ENCODE measurements at places on chromosomes 1 and 21.

DNA sequence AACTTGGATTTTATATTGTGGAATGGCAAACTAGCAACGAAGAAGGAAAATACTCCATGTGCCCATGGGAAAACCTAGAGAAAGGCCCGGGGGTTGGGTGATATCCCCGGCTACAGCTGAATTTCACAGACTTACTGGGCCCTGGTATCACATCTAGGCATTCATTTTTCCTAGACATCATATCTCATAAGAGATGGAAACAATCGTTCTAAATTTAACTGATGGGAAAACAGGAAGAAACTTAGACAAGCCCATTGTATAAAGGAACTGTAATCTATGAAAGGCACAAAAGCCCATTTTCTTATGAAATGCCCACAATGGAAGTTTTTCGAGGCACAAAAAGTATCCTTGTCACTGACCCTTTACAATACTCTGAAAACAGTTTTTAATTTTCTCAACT, 407.9 kb upstream of the LYPLAL1 start:
- no peak for DNase-seq

DNA sequence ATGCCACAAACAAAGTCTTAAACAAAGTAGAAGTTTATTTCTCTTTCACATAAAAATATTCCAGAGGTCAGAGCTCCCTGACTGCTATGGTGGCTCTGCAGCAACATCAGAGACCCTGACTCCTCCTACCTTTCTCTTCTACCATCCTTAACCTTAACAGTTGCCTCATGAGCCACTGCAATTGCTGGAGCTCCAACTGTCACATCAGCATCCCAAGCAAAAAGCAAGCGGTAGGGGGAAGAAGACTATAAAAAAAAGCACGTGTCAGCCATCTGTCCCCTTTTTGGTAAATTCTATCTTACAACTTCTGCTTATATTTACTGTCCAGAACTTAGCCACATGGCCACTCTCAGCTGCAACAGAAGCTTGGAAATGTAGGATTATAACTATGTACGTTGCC, 21.8 kb upstream of the H6PD start:
- no peak for DNase-seq

- peak; percentile 11 for DNase-seq
These were observed 929 bp upstream of the FOXJ3 start for GRCh38 chr1:42335809-42336518.

DNA sequence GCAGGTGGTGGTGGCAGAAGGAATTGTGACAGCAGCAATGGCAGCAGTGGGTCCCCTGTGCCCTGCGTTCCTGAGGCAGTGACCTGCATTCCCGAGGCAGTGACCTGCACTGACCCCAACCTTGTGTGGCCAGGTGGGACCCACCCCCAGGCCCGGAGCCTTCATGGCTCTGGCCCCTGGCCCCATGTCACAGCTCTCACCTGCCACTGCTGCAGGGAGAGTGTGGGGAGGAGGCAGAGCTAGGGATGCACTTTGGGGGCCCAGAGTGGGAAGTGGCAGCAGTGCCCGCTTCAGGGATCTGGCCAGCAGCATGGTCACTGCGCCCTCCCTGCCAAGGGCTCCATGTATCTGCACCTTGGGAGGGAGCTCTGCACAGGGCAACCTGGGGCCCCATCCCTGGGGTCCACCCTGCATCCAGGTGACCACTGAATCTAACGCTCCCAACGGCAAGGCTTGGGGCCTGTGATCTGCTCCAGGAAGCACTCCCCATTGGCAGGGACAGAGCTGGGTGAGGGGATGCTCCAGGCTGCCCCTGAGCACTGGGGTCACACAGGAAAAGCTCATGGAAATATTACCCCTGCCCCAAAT, 618.6 kb downstream of the RWDD3 start:
- DNase-seq: no peak

- DNase-seq: no peak
These were observed 89.1 kb downstream of the SSBP3 start for GRCh38 chr1:54317084-54317483.

GRCh38 chr1:231057410-231057809, 17.4 kb upstream of the FAM89A start:
- DNase-seq: no peak

DNA sequence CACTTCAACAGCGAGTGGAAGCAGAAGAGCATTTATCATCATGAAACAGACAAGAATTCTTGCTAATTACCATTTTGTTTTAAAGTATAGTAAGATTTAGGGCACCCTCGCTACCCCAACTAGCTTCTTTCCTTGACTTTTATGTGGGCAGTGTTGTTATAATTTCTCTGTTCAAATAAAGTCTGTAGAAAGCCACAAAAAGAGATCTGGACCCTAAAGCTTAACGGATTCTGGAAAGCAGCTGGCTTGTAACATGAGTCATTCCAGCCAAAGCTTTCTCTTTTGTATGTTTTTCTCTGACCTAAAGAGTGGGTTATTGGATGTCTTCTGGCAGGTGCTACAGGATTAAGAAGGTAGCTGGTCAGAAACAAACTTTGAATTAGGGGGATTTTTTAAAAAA, 37.4 kb downstream of the RUNX1 start:
- peak; percentile 86 for DNase-seq

- DNase-seq: no peak
These were observed 75.4 kb downstream of the CACHD1 start for GRCh38 chr1:64545118-64545843.

DNA sequence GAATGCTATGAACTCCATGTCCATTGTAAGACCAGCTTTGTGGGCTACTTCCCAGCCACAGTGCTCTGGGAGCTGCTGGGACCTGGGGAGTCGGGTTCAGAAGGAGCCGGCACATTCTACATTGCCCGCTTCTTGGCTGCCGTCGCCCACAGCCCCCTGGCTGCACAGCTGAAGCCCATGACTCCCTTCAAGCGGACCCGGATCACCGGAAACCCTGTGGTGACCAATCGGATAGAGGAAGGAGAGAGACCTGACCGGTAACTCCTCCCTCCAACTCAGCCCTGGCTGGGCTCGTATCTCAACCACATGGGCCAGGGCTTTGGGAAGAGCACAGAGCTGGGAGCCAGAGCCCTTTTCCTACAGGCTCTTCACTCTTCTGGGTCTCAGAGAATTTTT, 15.4 kb downstream of the MOV10 start:
- no peak for DNase-seq

DNA sequence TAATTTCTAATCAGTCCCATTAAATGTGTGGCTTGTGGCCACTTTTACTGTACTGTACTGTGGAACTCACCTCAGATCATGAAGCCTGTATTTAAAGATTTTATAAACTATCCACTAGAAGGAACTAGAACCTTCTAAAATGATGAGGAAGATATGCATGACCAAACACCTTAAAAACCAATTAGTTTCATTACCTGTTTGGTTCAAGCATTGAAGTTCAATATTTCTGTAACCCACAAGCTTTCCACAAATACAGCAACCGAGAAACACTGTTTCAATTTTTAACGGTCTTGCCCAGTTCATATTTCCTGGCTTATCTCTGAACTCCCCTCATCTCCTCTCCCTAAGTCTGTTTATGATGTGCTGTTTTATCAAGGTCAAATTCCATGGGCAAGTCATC, 264.3 kb upstream of the PLD5 start:
- DNase-seq: peak; percentile 17

GRCh38 chr1:162271972-162272371, 104.7 kb downstream of the SPATA46 start:
- DNase-seq: no peak

GRCh38 chr1:14663773-14664172, 65.3 kb downstream of the KAZN start:
- DNase-seq: no peak

DNA sequence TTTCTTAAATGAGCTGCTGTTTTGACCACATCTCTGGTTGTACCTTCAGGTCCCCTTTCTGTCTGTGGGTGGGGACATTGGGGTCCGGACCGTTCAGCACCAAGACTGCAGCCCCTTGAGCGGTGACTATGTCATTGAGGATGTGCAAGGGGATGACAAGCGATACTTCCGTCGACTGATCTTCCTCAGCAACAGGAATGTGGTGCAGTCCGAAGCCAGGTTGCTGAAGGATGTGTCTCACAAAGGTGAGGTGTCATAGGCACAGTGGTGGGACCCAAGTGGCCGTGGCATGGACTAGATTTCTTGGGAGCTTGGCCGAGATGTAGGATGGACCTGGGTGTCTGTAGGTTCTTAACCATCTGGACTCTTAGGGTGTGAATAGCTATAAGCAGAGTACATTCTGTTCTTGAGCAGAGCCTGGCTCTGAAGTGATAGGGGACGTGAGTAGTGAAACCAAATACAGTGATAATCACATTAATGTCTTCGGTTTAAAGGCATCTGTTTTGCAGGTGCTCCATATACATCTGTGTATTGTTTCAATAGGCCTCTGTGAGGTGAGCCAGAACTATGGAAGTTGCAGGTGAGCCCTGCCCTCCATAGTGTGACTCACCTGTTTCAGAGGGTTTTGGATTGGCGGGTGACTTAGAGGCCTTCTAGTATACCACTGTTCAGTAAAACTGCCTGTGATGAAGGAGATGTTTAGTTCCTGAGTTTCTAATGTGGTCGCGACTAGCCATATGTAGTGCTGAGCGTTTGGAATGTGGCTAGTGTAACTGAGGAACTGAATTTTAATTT, 6.4 kb downstream of the METTL13 start:
- DNase-seq: no peak

- DNase-seq: no peak
These were observed 23.6 kb upstream of the TMEM51 start for GRCh38 chr1:15129944-15130343.

DNA sequence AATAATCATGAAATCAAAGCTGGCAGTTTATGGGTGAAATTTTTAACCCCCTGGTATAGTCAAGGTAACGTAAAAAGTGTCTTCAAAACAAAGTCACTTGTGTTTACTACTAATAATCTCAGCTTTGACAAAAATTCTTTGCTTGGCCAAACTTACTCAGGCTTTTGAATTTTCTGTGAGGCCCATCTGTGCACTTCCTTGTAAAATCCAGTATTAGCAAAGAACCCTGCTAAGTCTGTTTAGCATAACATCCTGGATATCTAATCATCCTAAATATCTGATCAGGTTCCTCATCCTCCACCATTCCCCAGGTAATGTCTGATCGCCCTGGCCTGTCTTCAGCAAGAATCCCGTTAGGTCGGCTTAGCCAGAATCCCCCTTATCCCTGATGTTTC, 3.0 kb downstream of the LYST start:
- DNase-seq: no peak

DNA sequence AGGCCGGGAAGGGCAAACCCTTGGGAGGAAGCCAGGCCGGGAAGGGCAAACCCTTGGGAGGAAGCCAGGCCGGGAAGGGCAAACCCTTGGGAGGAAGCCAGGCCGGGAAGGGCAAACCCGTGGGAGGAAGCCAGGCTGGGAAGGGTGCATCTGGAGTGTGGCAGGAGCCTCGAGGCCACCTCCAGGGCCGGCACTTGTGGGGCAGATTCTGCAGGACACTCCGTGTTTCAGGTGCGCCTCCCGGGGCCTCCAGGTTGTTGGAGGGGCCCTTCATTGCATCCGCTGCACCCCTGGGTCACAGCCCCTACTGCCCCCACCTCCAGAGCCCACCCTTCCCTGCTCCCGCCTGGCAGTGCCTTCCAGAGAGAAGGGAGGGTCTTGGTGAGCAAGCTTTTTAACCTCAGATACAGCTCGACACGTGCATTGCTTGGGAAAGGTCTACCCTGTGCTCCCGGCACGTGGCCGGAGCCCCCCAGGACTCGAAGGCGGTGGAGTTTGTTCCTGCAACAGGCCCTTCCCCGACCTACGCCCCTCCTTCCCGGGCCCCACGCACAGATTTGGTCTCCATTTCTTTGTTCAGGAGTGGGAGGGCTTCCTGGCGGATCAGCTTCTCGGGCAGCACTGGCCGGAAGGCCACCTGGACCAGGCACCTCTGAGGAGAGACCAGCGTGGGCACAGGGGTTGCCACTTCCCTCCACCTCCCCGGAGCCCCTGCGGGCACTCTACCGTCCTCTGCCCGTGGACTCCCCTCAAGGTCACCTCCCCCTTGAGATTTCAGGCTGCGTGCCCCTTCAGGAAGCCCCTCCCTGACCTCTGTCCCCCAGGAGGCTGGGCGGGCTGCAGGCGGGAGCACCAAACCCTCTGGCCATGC, 9.4 kb upstream of the TMEM52 start:
- DNase-seq: no peak

GRCh38 chr1:1098681-1099421, 17.0 kb downstream of the C1orf159 start:
- DNase-seq: no peak

- no peak for DNase-seq
These were observed 40.9 kb upstream of the BCL9 start for GRCh38 chr1:147500309-147500839.

GRCh38 chr1:26848941-26849774, 13.8 kb upstream of the SFN start:
- DNase-seq: no peak

- DNase-seq: no peak
These were observed 67.3 kb upstream of the OLIG2 start for GRCh38 chr21:32958288-32959002.

DNA sequence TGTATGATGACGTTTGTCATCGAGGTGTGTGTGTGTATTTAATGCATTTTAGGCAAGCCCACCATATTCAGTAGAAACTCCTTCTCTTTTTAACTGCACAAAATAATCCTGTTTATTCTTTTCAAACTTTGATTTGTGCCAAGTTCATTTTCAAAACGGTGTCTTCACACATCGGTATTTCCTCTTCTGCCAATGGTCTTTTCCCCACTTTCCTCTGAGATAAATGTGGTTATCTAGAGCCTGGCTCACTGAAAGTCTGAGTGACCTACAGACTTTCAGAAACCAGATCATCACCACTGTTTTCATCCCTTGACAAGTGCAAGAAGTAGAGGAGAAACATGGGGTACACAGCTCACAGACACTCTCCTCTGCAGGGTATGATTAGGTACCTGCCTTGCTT, 69.4 kb downstream of the GPATCH2 start:
- DNase-seq: no peak

GRCh38 chr1:185157599-185158412, 839 bp downstream of the SWT1 start:
- peak; percentile 79 for DNase-seq

- no peak for DNase-seq
These were observed 241.8 kb upstream of the IRF2BP2 start for GRCh38 chr1:234851450-234852438.

- no peak for DNase-seq
These were observed 99.4 kb upstream of the SLC45A1 start for GRCh38 chr1:8218351-8219092.

DNA sequence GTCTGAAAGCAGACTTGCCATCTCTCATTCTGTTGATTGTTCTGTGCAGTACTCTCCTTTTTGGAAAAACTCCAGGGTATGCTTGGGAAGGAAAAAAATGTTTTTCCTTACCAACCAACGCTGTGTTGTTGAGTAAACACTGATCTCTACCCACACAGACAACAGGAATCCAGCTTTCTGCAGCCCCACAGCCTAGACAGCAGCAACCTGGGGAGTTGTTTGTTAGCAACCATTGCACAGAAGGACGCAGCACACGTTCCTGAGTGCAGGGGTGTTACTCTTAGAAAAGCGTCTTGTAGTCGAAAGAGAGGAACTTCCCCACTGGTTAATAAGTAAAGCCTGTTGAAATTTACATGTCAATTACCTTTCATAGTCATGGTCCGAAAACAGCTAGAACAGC, 56.6 kb downstream of the SMYD2 start:
- DNase-seq: no peak

- peak; percentile 39 for DNase-seq
These were observed 2.3 kb downstream of the GPR137B start for GRCh38 chr1:236144446-236145150.

Measured in umbilical cord (tissue), 2 donors.